Stimulated activated CD4-positive, alpha-beta T cell treated with anti-CD3 and anti-CD28 coated beads, Interleukin-12 subunit alpha, Interleukin-12 subunit beta, amount 100 ng/mL, for 48 hours (primary cell): ENCODE measurements at places on chromosomes 7 and 10.

GRCh38 chr10:34104829-34105572 is 710.1 kb downstream of the PARD3 start:
- DNase-seq, result no peak

GRCh38 chr10:43966571-43966965 is 317.9 kb upstream of the ZNF32 start:
- no peak for DNase-seq

DNA sequence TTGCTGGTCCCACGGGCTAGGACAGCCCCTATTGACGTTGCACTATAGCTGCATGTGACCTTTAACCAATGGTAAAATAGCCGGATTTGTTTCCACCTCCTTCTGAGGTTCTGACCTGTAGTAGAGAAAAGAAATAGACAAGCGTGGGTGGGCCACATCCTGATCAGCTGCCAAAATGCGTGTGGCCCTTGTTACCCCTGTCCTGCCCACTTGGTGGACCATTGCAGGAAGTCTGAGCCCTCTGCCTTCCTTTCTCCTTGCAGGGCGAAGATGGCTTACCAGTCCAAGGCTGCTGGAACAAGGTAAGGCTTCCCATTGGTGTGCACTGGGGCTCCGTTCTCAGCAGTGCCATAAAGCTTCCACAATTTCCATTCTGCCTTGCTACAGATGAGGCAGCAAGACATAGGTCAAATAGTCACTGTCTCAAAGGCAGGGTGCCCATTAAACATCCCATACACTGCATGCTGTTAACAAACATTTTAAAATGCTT is 95.9 kb upstream of the MACROH2A2 start:
- no peak for DNase-seq

DNA sequence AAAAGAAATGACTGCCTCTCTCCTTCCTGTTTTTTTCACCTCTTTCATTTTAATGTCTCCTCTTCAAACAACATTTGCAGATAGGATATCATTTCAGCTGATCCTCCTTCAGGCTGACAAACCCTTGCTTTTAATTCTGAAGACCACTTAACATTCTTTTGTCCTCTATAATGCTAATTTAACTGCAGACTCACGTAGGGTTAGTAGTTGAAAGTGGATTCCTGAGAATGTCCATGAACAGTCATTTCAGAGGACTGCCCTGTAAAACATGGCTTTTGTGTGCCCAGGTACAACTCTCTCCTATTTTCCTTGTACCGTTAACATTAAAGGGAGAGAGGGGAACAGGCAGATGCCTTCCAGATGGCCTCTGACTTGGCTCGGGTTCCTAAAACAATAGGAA is 524.4 kb downstream of the SDK1 start:
- DNase-seq, result no peak

DNA sequence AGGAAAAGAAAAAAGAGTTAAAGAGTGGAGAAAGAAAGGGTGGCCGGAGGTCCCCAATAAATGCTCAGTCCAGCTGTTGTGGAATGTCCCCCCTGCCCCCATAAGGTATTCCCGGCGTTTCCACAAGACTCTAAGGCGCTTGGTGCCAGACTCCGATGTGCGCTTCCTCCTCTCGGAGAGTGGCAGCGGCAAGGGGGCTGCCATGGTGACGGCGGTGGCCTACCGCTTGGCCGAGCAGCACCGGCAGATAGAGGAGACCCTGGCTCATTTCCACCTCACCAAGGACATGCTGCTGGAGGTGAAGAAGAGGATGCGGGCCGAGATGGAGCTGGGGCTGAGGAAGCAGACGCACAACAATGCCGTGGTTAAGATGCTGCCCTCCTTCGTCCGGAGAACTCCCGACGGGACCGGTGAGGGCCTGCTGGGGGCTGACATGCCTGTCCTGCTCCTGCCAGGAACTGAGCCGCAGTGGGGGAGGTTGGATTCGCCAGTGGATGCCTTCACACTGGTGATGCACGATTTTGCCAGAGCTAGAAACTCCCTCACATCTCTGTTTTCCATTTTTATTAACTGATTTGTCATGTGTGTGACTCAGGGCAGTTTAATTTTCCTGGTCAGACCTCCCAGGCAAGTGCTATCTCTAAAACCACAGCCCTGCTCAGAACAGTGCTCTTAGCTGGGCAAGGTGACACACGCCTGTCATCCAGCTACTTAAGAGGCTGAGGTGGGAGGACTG is 34.2 kb downstream of the TACR2 start:
- no peak for DNase-seq

DNA sequence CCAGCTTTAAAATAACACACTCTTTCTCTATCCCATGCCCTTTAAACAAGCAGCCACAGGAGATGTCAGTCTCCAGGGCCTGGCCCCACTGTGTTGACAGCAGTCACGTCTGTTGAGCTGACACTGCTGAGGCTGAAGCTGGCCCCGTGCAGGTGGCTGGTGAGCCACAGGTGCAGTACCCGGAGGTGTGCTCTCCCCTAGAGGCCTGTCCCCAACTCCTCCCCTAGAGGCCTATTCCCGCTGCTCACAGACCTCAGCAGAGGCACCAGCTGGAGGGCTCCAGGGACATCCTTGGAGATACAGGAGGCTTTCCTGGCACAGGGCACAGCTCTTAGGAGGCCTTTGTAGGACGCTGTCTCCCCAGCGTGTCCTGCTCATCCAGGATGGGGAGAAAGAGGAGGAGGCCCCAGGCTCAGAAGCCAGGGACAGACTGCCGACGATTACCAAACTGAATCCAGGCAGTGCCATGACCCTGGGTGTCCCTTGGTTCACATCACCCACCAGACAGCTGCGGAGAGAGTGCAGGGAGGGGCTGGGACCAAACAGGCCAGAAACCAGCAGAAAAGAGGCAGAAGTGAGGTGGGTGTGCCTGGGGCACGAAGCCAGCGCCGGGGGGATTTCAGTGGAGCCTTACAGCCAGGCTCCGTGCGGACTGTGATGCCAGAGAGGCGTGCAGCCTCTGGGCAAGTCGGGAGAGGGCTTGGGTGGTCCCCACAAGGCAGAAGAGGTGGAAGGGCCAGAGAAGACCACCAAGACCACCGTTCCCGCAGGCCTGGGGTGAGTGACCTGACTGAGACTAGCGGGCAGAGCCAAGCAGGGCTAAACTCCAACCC is 18.5 kb upstream of the TTYH3 start:
- DNase-seq, result no peak

DNA sequence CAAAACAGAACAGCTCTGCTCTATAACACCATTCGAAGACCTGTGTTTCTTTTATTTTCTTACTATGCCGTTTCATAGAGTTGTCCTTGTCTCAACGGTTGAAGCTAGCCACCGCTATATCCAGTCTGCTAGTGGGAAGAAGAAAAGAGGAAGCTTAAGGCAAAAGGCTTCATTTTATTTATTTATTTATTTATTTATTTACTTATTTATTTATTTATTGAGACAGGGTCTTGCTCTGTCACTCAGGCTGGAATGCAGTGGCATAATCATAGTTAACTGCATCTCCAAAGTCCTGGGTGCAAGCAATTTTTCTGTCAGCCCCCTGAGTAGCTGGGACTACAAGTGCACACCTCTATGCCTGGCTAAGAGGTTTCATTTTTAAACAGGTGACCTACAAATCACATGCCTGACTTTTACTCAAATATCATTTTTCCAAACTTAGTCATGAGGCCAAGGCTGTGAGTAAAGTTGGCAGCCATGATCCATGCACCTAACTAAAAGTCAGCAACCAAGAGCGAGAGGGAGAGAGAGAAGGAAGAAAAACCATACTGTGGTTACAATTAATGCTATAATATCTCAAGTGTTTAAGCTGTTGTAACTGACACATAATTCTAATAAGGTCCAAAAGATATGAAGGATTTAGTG is 1305.3 kb upstream of the LRRTM3 start:
- DNase-seq, result no peak

DNA sequence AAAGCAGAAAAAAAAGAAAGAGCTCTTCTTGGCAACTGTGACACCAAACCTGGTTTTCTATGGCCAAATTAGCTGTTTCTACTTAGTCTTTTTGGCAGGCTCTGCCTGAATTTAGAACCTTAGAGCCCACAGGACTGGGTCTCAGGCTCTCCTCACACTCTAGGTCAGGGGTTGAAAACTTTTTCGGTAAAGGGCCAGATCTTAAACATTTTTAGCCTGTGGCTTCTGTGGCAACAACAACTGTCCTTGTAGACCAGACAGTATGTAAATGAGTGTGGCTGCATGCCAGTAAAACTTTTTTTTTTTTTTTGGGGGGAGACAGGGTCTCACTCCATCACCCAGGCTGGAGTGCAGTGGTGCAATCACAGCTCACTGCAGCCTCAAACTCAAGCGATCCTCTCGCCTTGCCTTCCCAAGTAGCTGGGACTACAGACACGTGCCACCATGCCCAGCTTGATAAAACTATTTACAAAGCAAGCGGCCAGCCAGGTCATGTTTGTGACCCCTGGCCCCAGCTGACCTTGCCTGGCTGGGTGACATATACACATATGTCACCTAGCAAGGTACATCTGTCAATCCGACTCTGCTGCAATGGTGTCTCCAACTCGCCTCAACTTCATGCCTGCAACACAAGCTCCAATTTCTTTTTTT is 17.4 kb downstream of the KPNA7 start:
- no peak for DNase-seq

- DNase-seq, result no peak
Measured at GRCh38 chr7:103990991-103991390, 1.5 kb upstream of the RELN start.

DNA sequence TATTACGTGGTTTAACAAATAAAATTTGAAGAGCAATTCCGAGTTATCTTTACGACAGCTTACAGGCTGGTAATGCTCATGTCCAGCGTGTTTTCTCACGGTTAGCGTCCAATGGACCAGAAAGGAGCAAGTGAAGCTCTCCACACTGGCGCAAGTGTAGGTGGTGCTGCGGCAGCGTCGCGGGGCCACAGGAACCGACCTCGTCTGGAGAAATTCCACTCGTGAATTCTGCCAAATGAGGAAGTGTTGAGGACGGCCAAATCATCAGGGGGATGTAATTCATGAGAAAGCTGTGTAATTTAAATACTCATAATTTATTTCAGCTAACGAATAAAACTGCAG is 350 bp upstream of the ZNF37A start:
- DNase-seq, result no peak

- DNase-seq, result no peak
Measured at GRCh38 chr7:130491841-130492522, at the start of gene MEST. TSS of gene MEST (plus strand) at chr7:130492085. CDS start at chr7:130492314, 229 bp downstream.

DNA sequence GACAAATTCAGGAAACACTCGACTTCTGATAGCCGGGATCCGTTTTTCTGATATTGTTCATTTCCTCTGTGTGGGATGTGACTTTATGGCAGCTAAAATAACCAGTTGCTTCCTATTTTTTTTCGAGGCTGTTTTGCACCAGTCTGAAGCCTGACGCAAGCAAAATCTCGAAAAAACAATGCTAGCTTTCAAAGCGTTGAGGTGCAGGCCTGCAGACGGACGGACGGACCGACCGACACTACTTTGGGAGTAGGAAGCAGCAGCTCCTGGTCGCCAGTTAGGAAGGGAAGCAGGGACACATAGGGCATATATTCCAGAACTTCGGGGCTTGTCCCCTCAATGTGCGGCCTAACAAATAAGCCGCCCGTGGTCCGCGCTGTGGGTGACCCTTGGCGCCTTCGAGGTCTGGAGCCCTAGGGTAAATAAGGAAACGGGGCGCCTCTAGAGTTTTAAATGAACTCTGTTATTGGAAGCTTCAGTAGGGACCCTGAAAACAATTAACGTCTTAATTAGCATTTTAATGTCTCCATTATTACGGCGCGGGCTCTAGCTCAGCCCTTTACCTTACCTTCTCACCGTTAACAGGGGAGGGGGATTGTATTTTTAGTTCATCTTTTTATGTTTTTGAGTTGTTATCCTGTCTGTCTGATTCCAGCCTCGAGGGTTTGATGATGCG is 1.3 kb downstream of the HHEX start:
- DNase-seq, result no peak

GRCh38 chr10:102588875-102589274 is 55.4 kb upstream of the TRIM8 start:
- DNase-seq, result no peak

GRCh38 chr10:110700947-110701616 is 56.9 kb downstream of the RBM20 start:
- no peak for DNase-seq

DNA sequence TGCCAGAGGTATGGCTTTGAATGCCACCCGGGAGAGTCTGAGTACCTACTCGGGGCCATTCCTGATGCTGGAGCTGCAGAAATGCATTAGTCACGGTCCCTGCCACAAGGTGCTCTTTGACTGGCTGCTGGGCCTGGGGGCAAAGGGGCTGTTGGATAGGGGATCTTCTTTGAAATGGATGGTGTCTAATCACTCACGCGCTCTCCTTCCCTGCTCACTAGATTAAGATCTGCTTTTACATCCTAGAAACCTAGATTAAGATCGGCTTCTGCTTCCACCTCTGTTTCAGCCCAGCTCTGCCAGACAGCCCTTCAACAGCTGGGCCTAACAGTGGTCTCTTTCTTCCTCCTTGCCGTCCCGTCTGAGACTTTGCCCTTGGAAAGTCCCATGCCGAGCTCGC is 57.2 kb downstream of the PAX2 start:
- DNase-seq, result no peak

DNA sequence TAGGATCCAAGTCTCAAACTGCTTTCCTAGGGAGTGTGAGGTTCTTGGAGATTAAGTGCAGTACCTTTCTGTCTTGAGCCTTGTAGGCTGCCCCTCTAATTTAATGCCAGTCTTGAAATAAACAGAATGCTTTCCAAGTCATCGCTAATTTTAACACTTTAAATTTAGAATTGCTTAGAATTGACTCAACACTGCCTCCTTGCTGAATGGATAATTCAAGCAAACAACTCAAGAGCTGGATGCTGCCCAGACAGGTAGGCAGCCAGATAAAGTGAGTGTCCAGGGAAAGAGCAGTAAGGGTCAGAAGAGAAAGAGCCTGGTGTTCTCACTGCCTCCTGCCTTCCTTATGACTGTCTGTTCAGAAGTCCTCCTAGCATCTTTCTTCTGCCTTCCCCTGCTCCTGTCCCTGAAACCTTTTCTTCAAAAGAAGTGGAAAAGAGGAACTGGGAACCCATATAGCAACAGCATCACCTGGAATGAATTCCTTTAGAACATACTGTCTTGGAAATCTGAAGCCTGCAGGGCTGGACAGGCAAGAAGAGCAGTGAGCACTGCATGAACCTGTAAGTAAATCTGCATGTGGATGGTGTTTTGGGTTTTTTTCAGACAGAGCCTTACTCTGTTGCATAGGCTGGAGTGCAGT is 3.1 kb upstream of the GOT1 start:
- no peak for DNase-seq

- no peak for DNase-seq
Measured at GRCh38 chr7:99365318-99366141, 9.0 kb upstream of the ARPC1B start.

DNA sequence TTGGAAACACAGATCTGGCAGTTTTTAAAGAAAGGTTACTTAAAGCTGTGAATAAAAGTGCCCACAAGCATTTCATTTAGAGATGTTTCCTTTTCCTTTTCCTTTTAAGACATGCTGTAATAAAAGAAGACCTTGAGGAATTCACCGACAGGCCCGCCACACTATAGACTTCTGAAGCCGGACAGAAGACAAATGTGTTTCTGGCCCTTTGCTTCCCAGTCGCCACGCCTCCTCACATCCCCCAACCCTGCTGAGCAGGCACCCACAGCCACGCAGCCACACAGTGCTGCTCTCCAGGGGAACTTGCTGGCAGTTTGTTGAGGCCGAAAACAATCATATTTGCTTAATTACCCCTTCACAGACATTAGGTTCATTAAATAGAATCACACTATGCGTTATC is 83.4 kb downstream of the SLC25A13 start:
- no peak for DNase-seq
